Sigmoid colon (tissue), 7 donors: ENCODE measurements at places on chromosomes 1 and 21. TPM values are rescaled to one million over a fixed set of nuclear protein-coding genes. Genes with fewer than 3 reads are reported as not detected.

- DNase-seq = no peak
These were observed 97.6 kb downstream of the CC2D1B start for GRCh38 chr1:52268372-52268771.

AMY2B gene
- total RNA-seq = 55.0 TPM

DPYD gene
- 56.1 TPM for total RNA-seq

- no peak for DNase-seq
These were observed 109.8 kb upstream of the IVNS1ABP start for GRCh38 chr1:185426848-185427247.

GRCh38 chr21:27572696-27573095 is 605.8 kb upstream of the ADAMTS5 start:
- no peak for DNase-seq

ATP1A4 gene
- not detected for total RNA-seq

DNA sequence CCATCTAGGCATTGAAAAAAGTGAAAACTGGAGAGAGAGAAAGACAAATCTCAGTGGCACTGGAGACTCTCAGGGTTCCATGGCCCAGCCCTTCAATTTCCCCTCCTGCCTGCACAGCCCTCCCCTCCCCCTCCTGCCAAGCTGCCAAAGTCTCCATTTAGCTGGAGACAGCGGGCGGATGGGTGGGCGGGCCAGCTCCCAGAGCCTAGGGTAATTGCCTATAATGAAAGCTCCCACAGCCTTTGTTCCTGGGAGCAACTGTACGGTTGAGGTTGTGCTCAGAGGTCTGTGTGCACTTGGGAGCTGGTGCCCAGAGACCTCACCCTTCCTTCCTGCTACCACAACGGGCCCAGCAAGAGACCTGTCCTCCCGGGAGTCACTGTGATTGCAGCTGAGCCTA is 89.6 kb downstream of the NAV1 start:
- DNase-seq = no peak

ANKRD13C gene
- 22.8 TPM for total RNA-seq

- DNase-seq = no peak
These were observed 61.4 kb downstream of the CASZ1 start for GRCh38 chr1:10734962-10735544.

GRCh38 chr1:213179784-213180183 is 128.7 kb downstream of the RPS6KC1 start:
- DNase-seq = no peak

GRCh38 chr1:244887281-244887680 is 22.9 kb upstream of the HNRNPU start:
- no peak for DNase-seq

CLEC20A gene
- not detected for total RNA-seq

GOLT1A gene
- total RNA-seq = not detected

GRCh38 chr1:87887100-87887499 is 558.4 kb downstream of the LMO4 start:
- DNase-seq = no peak

GRCh38 chr1:77608893-77609292 is 73.6 kb downstream of the ZZZ3 start:
- no peak for DNase-seq

- no peak for DNase-seq
These were observed 42.9 kb upstream of the LGALS8 start for GRCh38 chr1:236480758-236481436.

SH2D1B gene
- total RNA-seq = not detected

NUAK2 gene
- 0.28 TPM for total RNA-seq

DNA sequence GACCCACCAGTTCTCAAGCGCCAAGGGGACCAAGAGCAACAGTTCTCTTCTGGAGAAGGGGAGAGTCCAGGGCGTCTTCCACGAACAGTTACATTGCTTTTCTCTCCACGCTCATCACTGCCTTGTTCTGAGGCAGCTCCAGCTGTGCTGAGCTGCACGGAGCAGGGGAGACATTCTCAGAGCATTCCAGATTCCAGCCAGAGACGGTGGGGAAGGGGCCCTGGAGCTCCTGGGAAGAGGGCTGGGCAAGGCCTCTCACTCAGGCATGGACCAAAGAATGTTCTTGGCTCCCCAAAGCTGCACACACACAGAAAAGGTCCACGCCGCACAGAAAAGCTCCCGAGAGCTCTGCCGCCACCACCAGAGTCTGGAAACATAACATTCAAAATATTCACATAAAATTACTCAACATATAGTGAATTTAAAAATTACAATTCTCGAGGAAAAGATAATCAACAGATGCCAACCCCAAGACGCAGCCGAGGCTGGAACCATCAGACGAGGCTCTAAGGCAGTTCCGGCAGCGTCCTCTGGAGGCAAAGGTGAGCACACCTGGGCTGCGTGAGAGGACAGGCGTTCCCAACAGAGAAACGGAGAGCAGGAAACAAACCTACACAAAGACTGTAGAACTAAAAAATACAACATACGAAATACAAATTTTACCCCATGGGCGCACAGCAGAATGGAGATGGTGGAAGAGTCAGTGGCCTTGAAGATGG is 40.5 kb downstream of the UBE2G2 start:
- no peak for DNase-seq

AQP10 gene
- total RNA-seq = not detected

GRCh38 chr1:223515421-223515820 is 122.2 kb downstream of the CCDC185 start:
- DNase-seq = no peak

DNA sequence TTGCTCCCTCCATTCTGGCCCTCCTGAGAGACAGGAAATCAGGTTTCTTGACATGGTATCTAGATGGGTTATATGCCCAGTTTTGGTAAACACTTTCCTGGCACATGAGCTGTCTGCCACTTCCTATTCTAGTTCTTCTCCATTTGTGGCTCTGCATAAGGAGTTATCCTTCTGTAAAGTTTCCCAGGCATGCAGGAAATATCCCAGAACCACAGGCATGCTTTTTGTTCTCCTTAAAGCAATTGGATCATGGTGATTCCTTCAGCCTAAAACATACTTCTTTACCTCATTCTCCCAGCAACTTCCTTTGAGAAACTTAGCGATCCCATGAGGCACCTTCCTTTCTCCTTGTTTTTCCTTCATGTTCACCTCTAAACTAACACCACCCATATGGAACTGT is 199.8 kb downstream of the CRB1 start:
- DNase-seq = no peak

GPA33 gene
- total RNA-seq = 0.28 TPM

GRCh38 chr1:208538587-208538986 is 294.4 kb upstream of the PLXNA2 start:
- no peak for DNase-seq

S100A1 gene
- 22.2 TPM for total RNA-seq

- no peak for DNase-seq
These were observed 2.7 kb downstream of the IL10RB start for GRCh38 chr21:33268737-33269441.

VSIG8 gene
- not detected for total RNA-seq

GRCh38 chr1:27300341-27301051 is 21.5 kb upstream of the TMEM222 start:
- peak; percentile 95 for DNase-seq

DLGAP3 gene
- 0.49 TPM for total RNA-seq

- DNase-seq = no peak
These were observed 7.7 kb upstream of the HLCS start for GRCh38 chr21:36973986-36974850.

- no peak for DNase-seq
These were observed 13.7 kb upstream of the RPL5 start for GRCh38 chr1:92817986-92818764.

DNA sequence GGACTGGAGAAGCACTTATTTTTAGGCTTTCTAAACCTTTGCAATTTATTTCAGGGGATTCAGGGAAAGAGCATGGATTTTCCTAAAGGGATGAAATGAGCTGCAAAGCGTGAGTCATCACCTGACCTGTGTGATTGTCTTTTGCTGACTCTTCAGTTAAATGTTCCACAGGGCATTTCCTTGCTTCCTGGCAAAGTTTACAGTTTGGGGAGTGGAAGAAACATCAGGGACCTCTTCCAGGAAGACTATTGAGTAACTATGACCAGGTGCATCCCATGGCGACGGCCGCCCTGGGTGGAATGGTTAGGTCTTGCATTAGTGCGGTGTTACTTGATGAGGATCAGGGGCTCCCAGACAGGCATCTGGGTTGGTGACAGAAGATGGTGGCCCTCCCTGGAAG is 79.5 kb upstream of the SIPA1L2 start:
- no peak for DNase-seq

DNA sequence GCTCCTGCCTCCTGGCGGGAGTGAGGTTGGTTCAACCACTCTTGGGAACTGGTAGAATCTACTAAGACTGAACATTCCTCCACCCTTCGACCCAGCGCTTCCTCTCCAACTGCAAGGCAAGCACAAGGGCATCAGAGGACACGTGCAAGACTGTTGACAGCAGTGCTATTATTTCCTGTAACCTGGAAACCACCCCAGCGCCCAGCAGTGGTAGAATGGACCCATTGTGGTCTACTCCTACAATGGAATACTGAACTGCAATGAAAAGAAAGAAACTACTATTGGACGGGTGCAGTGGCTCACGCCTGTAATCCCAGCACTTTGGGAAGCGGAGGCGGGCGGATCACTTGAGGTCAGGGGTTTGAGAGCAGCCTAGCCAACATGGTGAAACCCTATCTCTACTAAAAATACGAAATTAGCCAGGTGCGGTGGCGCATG is 33.0 kb upstream of the TARDBP start:
- peak; percentile 82 for DNase-seq

GRCh38 chr1:247322849-247323586 is 8.6 kb downstream of the ZNF496 start:
- DNase-seq = no peak

DNA sequence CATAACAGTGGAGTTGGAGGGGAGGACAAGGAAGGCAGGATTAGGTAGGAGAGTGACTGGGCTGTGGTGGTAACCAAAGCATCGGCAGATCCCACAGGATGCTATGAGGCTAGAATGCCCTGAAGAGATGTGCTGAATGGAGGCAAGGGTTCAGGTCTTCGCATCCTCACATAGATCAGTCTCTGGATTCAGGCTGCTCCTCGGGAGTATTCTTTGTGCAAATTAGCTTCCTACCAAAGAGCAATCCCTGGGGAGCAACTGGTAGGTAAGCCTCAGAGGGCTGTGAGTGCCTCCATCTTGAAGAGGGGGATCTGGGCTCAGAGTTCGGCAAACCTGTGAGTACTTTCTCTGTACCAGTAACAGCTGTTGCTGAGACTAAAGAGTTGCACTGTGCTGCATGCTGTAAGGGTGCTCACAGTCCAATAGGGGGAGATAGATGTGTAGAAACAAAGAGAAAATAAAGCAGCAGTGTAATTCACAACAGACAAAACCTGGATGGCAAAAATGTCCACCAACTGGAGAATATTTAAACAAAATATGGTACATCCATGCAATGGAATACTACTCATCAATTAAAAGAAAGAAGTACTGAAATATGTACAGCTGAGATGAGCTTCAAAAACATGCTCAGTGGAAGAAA is 322.4 kb upstream of the DEPDC1 start:
- no peak for DNase-seq

PTPRU gene
- total RNA-seq = 8.2 TPM

DNA sequence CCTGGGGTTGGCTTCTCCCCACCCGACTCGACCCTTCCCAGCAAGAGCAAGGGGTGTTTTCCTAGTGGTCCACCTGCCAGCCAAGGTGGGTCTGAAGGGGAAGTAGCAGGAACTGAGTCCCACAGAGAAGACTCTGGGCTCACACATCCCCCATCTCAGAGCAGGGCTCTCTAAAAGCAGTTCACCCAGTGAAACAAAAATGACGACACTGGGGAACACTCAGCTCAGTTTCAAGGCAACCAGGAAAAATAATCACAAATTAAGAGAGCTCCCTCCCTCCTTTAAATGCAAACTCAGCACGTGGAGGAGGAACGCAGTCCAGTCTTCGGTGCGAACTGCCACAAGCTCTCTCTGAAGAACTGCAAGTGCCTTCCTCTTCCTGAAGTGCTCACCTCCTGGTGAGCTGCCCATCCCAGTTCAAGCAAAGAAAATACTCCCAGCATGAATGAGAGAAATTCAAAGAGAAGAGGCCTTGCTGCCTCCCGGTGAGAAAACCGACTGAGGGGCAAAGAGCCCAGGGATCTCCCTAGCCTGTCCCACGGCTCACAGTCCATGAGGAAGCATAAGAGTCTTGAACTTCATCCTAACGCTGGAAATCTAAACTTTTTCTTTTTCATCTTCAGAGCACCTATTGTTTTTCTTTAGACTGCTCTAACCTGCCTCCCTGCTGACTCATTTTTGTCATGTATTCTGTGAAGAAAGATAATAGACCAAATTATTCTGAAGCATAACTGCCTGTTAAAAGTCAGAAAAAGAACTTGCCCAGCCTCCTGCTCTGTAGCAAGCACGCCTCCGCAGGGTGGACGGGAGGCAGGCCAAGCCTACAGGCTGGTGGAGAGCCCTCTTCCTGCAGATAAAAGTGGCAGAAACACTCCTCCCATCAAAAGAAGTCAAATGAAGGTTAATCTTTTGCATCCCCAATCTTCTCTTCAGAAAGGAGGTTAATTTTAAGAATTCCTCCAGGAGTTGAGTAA is 281.4 kb downstream of the HHIPL2 start:
- DNase-seq = no peak

- no peak for DNase-seq
These were observed 204.2 kb upstream of the PLD5 start for GRCh38 chr1:242728696-242729095.

TLCD4 gene
- 17.8 TPM for total RNA-seq

- no peak for DNase-seq
These were observed 14.6 kb upstream of the JAK1 start for GRCh38 chr1:64980745-64981600.

SDC3 gene
- total RNA-seq = 29.9 TPM

GRCh38 chr1:147080671-147081394 is 91.4 kb downstream of the PRKAB2 start:
- DNase-seq = no peak

GRCh38 chr1:3529099-3529729 is 74.7 kb downstream of the ARHGEF16 start:
- no peak for DNase-seq

MYOG gene
- total RNA-seq = not detected

GRCh38 chr1:24391882-24392603 is 21.5 kb downstream of the STPG1 start:
- peak; percentile 83 for DNase-seq
